ENCODE measurements at places on chromosomes 5 and 9. TPM values are rescaled to one million over a fixed set of nuclear protein-coding genes. Genes with fewer than 3 reads are reported as not detected.

SELENOP gene
- total RNA-seq = 580 TPM

DNA sequence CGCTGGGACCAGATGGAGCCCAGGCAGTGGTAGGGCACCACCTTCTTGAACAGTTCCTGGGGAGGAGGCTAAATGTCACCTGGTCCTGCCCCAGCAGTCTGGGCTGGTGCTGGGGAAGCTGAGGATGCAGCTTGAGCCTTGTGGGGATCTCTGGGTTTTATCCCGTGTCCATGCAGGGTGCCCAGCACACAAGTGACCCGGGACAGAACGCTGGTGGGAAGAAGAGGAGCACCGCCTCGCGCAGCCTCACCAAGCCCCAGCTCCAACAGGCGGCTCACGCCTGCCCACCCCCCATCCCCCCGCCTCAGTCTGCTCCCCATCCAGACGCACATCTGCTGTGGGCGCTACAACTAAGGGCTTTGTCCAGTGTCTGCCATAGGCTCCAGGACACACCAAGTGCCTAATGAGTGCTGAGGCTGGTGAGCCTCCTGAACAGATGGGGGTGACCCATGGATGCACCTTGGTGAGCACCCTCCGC, 13.8 kb downstream of the RALGDS start:
- H3K36me3 ChIP-seq = no peaks in the 10 kb centered on the region
- H3K27me3 ChIP-seq = no peaks in the 10 kb centered on the region
- H3K4me3 ChIP-seq = no peak overlapping the region
- H3K27ac ChIP-seq = no peak overlapping the region

IFNB1 gene
- not detected for total RNA-seq

DNA sequence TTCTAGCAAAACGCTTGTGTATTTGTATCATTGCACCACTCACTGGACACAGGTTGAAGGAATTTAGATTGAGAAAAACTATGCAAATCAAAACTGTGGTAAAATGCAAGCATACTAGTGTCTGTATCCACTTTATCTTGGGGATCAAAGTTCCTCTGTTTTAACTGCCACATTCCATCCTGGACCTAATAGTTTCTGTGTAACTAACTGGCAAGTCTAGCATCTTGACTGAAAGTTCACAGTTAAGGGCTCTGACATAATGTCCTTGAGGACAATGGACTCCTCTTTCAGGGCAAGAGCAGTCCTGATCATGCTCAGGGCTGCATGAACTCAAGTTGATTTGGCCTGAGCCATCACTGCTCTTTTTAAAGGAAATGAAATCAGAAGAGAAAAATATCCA, 30.7 kb downstream of the NFIB start:
- no peak for DNase-seq
- no peak overlapping the region for H3K27ac ChIP-seq
- H3K27me3 ChIP-seq = no peaks in the 10 kb centered on the region
- H3K4me3 ChIP-seq = no peak overlapping the region

DNA sequence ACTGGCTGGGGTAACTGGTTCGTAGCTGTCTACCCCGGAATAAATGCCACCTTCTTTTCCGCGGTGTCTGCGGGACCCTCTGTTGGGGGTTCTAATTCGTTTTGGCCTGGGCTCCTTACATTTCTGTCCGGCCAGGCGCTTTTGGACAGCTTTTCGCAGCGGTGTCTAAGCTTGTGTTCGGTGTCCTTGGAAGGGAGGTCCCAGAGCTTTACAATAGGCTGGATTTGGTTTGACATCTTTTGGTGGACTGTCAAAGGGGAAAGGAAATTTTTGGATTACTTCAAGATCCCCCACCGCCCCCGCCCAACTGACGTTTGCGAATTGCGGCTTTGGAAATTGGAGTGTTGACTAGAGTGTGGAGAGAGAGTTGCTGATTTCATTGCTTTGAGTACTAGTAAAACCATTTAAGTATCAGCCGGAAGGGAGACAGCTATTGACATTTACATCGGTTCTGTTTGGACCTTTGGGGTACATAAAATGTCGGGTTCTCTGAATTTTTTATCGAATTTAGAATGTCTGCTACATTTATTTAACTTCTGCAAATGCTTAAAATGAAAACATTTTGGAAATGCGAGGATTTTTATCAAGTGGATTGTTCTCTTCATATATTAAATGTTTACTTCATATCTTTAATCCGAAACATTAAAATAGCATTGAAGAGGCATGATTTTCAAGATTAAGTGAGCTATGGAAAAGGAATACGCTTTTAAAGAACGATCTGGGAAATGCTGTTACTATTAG, 4.7 kb upstream of the PURA start:
- peak overlapping the region; percentile 83 for H3K4me3 ChIP-seq
- no peaks in the 10 kb centered on the region for H3K4me1 ChIP-seq
- no peaks in the 10 kb centered on the region for H3K27me3 ChIP-seq
- no peak overlapping the region for H3K27ac ChIP-seq
- no peak for DNase-seq

CMYA5 gene
- total RNA-seq = 1.0 TPM

- no peak overlapping the region for H3K27ac ChIP-seq
- no peaks in the 10 kb centered on the region for H3K36me3 ChIP-seq
- no peak overlapping the region for H3K4me3 ChIP-seq
- peak; percentile 38 for DNase-seq
Measured at GRCh38 chr9:36871606-36872005, 162.5 kb downstream of the PAX5 start.

- no peak for DNase-seq
- no peaks in the 10 kb centered on the region for H3K36me3 ChIP-seq
- no peaks in the 10 kb centered on the region for H3K4me1 ChIP-seq
- peaks cover 1% of the 10 kb centered on the region for H3K27me3 ChIP-seq
- no peak overlapping the region for H3K27ac ChIP-seq
Measured at GRCh38 chr9:103627731-103628130, 466.4 kb upstream of the SMC2 start.

PCDHA4 gene
- 0.78 TPM for total RNA-seq

DNA sequence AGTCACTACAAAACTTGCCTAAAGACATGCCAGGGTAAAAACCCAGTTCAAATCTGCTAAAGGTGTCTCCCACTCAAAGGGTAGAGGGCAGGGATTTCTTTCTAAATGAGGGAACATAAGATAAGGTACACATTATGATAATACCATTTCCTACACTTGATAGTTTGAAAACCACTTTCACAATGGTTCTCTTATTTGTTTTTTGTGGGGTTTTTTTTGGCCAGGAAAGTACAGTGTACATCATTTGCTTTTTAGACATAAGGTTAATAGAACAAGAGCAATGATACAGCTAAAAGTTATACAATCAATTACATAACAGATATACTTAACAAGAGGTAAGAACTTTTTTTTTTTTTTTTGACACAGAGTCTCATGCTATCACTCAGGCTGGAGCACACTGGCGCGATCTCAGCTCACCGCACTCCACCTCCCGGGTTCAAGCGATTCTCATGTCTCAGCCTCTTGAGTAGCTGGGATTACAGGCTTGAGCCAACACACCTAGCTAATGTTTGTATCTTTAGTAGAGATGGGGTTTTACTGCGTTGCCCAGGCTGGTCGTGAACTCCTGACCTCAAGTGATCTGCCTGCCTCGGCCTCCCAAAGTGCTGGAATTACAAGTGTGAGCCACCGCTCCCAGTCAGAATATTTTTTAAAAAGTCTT, 48.8 kb upstream of the GLRX start:
- no peak overlapping the region for H3K27ac ChIP-seq
- no peak overlapping the region for H3K4me3 ChIP-seq
- peaks cover 3% of the 10 kb centered on the region for H3K4me1 ChIP-seq
- no peaks in the 10 kb centered on the region for H3K27me3 ChIP-seq
- no peak for DNase-seq

- H3K4me3 ChIP-seq = no peak overlapping the region
- no peak overlapping the region for H3K27ac ChIP-seq
- no peak for DNase-seq
- no peaks in the 10 kb centered on the region for H3K27me3 ChIP-seq
- H3K4me1 ChIP-seq = no peaks in the 10 kb centered on the region
Measured at GRCh38 chr5:166710271-166710670, 1581.2 kb upstream of the WWC1 start.

DNA sequence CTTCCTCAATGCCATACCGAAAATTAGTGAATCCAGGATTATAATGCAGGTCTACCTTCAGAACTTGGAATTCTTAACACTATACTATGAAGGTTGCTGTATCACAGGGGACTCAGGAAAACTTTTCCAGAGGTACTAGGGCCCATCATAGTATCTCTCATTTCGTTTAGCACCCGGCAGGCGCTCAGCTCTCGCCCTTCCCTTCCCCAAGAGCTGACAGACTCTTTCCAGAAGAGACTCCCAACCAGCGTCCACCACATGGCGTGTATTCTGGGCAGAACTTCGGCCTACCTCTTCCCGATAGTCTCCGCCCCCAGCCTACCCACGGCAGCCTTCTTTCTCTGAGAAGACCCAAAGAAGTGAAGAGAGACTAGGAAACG, 271 bp downstream of the NOL8 start:
- H3K27ac ChIP-seq = no peak overlapping the region
- no peaks in the 10 kb centered on the region for H3K4me1 ChIP-seq
- no peaks in the 10 kb centered on the region for H3K27me3 ChIP-seq
- peak overlapping the region; percentile 88 for H3K4me3 ChIP-seq
- peak; percentile 73 for DNase-seq
- H3K36me3 ChIP-seq = no peaks in the 10 kb centered on the region

DNA sequence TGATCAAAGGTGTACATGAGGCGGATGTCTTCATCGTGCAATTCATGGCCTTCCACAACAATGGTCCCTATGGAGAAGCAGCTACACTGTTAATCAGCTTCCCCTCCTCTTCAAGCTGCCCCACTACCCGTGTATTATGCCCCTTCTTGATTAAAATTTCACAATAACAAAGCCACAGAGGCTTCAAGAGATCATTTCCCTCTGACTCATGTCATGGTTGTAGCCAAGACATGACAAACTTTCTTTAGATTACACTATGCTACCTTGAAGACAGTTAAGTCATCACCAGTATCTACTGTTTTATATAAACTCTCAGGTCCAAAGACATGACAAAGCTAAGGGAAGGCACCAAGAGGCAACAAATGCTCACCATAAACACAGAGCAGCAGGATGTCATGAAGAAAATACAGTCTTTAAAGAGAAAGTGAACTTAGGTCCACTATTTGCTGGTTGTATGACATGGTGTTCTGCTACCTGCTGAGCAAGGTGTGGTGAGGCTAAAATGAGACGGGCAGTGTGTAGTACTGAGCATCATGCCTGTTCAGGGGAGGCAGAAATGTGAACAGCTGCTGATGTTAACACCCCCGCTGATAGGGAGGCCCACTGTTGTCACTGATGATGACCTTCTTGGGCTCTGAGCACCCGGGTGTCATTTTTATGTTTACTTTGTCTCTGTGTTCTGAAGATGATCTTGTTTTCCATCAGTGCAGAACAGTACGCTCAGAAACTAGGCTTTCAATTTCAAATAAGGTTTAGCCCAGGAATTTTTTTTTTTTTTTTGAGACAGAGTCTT, 48.3 kb downstream of the IARS1 start:
- no peak for DNase-seq
- no peak overlapping the region for H3K4me3 ChIP-seq
- no peak overlapping the region for H3K27ac ChIP-seq
- no peaks in the 10 kb centered on the region for H3K27me3 ChIP-seq
- H3K36me3 ChIP-seq = peaks cover 27% of the 10 kb centered on the region
- no peaks in the 10 kb centered on the region for H3K4me1 ChIP-seq

DNA sequence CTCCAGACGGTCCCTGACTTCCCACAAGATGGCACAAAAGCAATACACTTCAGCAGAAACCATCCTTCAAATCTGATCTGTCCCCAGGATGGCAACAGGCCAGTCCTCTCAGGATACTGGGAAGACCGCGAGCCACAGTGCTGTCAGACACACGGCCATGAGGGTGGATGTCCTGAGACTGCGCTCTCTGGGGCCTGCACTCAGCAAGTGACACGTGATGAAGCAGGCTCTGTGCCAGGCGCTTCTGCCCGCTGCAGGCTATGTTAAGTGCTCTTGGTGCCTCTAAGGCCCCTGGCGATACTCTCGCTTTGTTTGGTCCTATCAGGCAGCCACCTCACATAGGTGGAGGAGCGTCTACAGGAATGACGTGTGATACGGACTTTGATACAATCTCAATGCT, 7.1 kb downstream of the BRD9 start:
- H3K4me3 ChIP-seq = no peak overlapping the region
- no peak overlapping the region for H3K27ac ChIP-seq
- H3K36me3 ChIP-seq = peaks cover 14% of the 10 kb centered on the region
- no peaks in the 10 kb centered on the region for H3K4me1 ChIP-seq
- DNase-seq = no peak

DNA sequence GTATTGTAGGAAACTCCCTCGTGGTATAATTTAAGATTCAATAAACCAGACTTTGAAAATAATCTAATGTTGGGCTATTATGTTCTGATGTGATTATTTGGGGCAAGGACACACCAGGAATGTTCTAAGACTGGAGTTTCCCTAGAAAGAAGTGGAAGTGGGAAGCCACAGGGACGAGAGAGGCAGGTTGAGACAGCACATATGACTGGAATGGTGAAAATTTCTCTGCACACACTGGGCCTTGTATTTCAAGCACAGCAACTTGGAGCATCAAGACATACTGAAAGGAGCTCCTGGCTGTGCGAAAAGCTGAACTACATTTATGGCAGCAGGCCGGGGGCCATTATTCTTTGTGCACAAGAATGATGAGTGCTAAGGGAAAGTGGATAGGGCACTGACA, 98.2 kb downstream of the CETN3 start:
- no peaks in the 10 kb centered on the region for H3K36me3 ChIP-seq
- H3K27me3 ChIP-seq = no peaks in the 10 kb centered on the region
- no peak overlapping the region for H3K4me3 ChIP-seq
- DNase-seq = no peak
- H3K27ac ChIP-seq = no peak overlapping the region
- H3K4me1 ChIP-seq = no peaks in the 10 kb centered on the region

- no peak overlapping the region for H3K27ac ChIP-seq
- DNase-seq = no peak
- no peaks in the 10 kb centered on the region for H3K27me3 ChIP-seq
- no peaks in the 10 kb centered on the region for H3K4me1 ChIP-seq
Measured at GRCh38 chr9:98808411-98808815, 943 bp downstream of the GALNT12 start.

- no peak for DNase-seq
- no peak overlapping the region for H3K27ac ChIP-seq
- H3K4me1 ChIP-seq = no peaks in the 10 kb centered on the region
- no peaks in the 10 kb centered on the region for H3K27me3 ChIP-seq
- no peak overlapping the region for H3K4me3 ChIP-seq
Measured at GRCh38 chr5:53871775-53872174, 311.3 kb downstream of the NDUFS4 start.

DNA sequence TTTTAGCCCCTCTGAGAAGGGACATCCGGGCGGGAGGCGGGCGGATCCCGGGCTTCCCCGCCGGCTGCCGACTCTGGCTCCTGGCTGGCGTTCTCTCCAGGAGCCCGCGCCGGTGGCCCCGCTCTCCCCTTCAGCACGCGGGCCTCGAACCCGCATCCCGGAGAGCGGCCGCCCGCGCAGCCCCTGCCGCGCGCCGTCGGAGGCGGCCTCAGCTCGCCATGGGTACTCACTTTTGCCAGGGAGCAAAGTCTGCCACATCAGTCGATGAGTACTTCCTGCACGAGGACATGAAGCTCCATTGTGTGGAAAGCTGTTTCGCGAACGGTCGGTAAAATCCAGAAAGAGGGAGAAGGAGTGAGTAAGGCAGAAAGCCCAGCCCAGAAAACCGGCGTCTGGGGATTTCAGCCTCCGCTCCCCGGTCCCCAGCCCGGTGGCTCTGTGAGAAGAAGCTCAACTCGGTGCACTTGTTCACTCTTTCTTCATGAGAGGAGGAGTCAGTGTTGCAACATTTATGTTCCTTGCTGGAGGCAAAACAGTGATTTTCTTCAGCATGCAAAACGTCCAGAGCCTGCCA, at the start of gene PRLR:
PRLR (minus strand) TSS at position 450 of the 574 bp plus-strand sequence. CDS start 140,867 bp downstream, outside the sequence.
- DNase-seq = no peak
- no peaks in the 10 kb centered on the region for H3K36me3 ChIP-seq
- no peak within 1 kb of the TSS for H3K27ac ChIP-seq
- H3K4me1 ChIP-seq = peaks cover 3% of the 10 kb centered on the region

Measured in aorta (tissue), 5 donors.